Cortex of kidney (tissue), 1 donor: ENCODE measurements at places on chromosomes 5 and 9.

DNA sequence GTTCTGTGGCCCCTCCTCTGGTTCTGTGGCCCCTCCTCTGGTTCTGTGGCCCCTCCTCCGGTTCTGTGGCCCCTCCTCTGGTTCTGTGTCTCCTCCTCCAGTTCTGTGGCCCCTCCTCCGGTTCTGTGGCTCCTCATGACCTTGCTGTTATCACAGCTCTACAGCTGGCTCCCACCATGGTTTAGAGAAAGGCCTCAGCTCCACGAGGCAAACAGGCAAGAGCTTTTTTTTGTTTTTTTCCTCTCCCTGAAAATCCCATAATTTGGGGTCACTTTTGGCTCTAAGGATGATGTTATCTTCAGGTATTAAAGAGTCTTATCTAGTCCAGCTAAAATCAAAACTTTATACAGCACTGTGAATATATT is 31.8 kb downstream of the C5orf15 start:
- no peak for DNase-seq

- no peak for DNase-seq
Measured at GRCh38 chr5:139390639-139391569, 1.2 kb upstream of the MZB1 start.

- no peak for DNase-seq
Measured at GRCh38 chr9:96612105-96612965, 7.3 kb downstream of the CDC14B start.

DNA sequence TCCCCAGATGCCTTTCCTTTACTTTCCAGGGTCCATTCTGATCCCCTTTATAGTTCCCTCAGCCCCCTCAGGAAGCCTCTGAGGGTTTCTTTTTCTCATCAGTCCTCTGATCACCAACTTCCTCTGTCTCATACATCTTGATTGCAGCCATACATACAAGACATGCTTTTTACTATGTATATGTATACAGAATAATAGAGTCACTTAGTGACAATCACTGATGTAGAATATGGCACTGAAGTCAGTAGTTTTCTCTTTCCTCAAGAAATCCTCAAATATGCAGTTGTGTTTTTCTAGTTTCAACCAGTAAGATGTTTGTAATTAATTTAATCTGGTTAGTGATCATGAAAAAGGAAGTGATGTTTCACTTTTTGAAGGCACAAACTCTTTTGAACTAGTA is 364.1 kb downstream of the MAN2A1 start:
- DNase-seq: no peak

DNA sequence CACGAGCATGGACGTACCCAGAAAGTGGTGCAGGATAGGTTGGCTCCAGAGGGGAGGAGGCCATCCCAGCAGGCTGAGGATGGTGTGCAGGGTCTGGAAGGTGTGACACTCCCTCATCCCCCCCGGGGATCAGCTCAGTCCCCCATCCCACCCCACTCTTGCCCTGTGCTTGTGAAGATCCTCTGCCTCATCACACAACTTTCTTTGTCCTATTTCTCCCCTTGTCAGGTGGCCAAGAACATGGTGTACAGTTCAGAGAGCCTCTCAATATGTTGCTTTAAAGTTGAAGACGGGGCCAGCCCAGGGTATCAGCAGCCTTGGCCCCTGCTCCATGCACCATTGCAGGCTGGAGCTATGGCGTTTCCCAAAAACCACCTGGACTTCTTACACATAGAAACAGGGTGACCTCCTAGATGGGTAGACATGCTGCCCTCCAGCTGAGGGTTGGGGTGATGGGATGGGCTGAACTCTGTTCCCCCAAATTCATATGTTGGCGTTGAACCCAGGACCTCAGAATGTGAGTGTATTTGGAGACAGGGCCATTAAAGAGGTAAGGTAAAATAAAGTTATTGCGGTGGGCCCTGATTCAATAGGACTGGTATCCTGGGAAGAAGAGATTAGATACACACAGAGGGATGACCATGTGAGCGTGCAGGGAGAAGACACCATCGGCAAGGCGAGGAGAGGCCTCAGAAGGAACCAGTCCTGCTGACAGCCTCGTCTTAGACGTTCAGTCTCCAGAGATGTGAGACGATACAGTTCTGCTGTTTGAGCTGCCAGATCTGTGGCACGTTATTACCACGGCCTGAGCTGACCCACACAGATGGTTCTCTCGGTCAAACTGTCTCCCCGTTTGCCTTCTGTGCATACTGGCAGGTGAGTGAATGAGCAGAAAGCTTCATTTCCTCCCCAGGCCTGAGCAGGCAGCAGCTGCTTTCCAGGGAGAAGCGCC is 272.5 kb downstream of the GADD45G start:
- no peak for DNase-seq

GRCh38 chr5:171525085-171525484 is 105.6 kb downstream of the FGF18 start:
- no peak for DNase-seq

DNA sequence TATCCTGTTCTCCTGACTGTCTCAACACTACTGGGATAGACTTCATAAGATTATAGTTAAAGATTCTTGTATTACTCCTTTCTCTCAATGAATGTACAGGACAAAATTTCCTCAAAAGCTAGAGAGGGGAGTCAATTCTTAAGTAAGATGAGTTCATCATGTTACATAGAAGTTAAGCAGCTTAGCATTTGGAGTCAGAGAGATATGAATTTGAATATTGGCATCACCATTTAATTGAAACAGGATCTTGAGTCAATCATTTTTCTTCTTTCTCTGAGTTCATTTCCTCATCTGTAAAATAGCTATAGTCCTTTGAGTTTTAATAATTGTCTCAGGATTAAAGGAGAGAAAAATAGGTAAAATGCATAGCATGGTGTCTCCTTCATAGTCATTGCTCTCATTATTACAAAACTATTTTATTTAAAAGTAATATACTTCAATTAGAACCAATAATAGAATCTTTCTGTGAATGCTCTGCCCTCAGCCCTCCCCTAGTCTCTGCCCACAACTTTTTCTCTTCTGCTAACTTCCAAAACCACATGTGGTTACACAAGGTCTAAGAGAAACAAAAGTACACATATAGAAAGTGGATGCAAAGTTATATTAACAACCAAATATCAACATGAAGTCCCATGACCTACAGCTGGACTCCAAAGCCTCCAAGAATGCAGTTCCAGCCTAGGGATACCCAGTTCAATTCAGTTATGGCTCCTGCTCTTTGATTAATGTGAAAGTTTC is 265.6 kb downstream of the TLE1 start:
- DNase-seq: no peak

DNA sequence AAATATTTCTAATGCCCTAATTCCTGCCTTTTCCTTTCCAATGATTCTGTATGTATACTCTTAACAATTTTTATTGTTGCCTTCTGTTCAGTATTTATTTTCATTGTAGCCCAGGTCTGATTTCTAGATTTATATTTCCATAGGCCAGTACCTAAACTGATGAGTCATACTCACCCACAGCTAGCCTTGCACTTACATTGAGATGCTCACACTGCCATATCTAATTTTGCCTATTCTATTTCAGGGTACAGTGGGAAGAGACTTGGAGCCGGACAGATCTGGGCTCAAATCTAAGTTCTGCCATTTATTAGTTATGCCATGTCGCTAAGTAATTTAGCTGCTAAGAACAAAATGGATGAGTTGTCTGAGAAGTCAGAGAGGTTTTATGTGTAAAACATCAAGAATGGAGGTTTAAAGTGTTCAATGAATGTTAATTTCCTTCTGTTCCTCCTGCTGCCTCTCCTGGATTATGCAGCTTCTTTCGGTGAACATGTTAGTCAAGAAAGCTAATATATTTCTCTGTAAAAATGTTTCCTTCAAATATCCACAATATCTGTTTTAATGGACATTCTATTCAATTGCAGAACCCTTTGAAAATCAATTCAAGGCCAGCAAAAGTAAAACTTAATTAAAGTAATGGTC is 62.3 kb upstream of the CDK5RAP2 start:
- DNase-seq: no peak

GRCh38 chr9:121453232-121453892 is 46.3 kb downstream of the GGTA1 start:
- DNase-seq: no peak

DNA sequence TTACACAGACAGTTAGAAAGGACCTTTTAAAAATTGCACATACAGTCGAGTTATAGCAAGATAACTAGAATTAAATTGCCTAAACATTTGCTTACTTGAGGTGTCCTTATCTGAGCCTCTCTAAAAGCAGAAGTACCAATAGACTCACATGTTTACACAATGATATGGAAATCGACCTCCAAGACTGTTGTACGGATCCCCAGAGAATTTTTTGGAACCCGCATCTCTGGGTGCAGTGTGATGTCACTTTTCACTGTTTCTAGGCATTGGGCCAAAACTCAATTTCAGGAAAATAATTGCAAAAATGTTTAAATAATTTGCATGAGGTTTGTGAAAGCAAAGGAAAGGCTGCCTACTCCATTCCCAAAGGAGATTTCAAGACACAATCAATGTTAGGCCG is 63.1 kb upstream of the ATG10 start:
- DNase-seq: no peak

DNA sequence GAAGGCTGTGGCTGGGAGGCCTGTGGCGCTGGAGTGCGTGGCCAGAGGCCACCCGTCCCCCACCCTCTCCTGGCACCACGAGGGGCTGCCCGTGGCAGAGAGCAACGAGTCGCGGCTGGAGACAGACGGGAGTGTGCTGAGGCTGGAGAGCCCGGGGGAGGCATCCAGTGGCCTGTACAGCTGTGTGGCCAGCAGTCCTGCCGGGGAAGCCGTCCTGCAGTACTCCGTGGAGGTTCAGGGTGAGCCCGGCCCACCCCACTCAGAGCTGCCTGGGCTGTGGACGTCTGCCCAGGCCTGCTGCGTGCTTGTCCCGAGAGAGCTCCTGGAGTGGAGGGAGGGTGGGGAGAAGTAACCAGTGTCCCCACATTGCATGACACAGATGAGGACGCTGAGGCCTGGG is 89.2 kb downstream of the HMCN2 start:
- no peak for DNase-seq

GRCh38 chr5:113266227-113266912 is 168.4 kb downstream of the TSSK1B start:
- no peak for DNase-seq

DNA sequence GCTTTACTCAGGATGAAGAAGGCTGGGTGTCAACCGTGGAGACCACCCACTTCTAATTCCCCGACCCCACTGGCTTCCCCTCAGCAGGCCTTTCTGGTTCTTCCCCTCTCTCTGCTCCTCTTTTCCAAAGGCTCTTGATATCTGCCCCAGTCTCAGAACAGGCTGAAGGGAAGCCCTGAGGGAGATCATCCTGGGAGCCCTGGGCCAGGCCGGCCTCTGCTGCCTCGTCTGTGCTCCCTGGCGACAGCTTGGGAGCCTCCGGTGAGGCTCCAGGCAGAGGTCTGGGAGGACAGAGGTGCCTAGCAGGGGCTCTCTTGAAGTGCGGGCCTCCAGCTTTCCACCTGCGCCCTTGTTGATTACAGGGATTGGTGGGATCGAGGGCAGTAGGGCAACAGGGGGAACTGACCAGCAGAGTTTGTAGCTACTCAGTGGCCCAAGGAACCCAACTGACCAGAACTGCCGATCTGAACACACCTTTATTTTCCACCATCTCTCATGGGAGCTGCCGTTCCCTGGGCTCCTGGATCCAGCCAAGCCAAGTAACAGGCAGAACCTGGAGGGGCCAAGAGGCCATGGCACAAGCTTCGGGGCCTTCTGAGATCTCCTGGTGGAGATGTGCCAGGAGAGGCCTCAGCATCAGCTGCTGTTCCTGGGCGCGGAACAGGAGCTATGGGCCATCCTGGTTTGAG is 198.5 kb downstream of the CACNA1B start:
- no peak for DNase-seq

DNA sequence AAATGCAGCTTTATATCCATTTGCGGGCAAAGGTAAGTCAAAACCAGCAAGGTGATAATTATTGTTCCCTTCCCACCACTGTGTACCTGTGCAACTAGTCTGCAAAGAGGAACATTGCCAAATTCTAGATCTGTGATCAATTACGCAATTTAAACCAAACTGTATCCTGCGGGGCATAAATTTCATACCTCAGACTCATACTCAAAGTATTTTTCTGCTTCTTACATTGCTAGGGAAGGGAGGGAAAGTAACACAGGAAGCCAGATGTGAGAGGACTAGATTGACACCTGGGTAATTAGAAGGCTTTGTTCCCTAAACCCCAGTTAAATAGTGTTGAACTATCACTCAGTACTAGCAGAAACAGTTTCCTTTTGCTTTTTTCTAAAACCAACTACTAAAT is 240.2 kb upstream of the ZNF608 start:
- DNase-seq: no peak

- DNase-seq: no peak
Measured at GRCh38 chr5:133382661-133383579, 229.4 kb downstream of the FSTL4 start.

DNA sequence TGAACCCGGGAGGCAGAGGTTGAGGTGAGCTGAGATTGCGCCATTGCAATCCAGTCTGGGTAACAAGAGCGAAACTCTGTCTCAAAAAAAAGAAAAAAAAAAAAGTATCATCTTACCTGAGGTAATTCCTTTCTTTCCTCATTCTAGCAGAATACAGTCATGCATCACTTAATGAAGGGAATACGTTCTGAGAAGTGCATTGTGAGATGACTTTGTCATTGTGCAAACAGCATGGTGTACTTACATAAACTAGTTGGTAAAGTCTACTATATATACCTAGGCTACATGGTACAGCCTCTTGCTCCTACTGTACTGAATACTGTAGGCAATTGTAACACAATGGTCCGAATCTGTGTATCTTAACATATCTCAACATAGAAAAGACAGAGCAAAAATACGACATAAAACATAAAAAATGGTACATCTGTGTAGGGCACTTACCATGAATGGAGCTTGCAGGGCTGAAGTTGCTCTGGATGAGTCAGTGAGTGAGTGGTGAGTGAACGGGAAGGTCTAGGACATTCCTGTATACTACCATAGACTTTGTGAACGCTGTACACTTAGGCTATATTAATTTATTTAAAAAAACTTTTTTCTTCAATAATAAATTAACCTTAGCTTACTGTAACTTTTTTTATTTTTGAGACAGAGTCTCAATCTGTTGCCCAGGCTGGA is 100.4 kb downstream of the GLDC start:
- no peak for DNase-seq

DNA sequence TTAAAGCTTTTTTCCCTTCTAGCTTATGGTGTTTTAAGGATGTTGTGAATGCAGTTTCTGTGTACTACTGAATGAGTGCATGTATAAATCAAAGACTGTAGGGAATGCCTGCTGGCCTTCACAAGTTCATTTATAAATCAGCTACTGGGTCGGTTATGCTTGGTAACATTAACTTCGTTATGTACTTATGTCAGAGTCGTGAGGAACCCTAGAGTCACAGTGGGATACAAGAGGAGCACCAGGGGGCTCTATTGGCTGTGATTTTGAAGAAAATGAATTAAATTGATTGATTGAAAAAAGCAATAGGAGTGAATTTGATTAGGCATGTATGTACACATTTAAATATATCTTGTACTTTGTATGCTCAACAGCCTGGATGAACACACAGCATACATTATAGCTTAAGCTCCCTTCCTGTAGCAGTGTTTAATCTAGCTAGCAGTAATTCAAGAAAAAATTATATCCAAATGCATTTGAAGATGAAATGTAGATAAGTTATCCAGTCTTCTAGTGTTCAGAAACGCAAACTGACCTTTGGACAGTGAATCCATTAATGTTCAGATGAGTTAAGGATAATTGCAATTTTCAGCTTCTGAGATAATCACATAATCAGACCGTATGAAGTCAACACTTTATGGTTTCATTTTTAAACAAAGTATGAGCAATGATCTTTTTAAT is 204.2 kb downstream of the KDM4C start:
- no peak for DNase-seq

- DNase-seq: no peak
Measured at GRCh38 chr9:109232449-109233237, 65.6 kb upstream of the FRRS1L start.
